ENCODE measurements at places on chromosomes 4 and X.

GRCh38 chr4:92234393-92235176 lies 69.2 kb upstream of the GRID2 start:
- DNase-seq: no peak

- no peak for DNase-seq
These were observed 12.3 kb downstream of the TLR3 start for GRCh38 chr4:186081202-186081807.

GRCh38 chr4:48340276-48340964 lies 909 bp upstream of the SLAIN2 start:
- DNase-seq: peak; percentile 22

- DNase-seq: no peak
These were observed 702 bp downstream of the MMGT1 start for GRCh38 chrX:135973025-135973547.

- peak; percentile 83 for DNase-seq
These were observed 148.9 kb upstream of the PLAC1 start for GRCh38 chrX:134807039-134807729.

- DNase-seq: no peak
These were observed 184.6 kb downstream of the SPATA18 start for GRCh38 chr4:52235552-52236201.

- no peak for DNase-seq
These were observed 131.3 kb downstream of the NSUN7 start for GRCh38 chr4:40881096-40881495.

DNA sequence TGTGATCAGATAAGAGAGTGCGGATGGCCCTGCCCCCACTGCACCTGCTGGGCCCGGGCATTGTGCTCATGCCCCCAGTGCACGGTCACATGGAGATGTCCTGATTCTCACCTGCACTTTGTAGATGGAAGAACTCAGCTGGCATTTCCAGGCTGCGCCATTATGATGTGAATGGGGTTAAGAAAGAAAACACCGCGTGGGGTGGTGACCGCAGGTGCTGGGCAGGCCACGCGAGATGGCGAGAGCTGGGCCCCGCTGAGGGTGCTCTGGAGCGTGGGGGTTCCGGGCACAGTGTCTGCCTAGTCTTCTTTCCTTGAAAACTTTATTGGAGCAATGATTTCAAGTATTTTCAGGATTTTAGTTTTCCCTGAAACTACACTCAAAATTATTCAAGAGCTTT lies 17.8 kb upstream of the HGFAC start:
- DNase-seq: no peak

DNA sequence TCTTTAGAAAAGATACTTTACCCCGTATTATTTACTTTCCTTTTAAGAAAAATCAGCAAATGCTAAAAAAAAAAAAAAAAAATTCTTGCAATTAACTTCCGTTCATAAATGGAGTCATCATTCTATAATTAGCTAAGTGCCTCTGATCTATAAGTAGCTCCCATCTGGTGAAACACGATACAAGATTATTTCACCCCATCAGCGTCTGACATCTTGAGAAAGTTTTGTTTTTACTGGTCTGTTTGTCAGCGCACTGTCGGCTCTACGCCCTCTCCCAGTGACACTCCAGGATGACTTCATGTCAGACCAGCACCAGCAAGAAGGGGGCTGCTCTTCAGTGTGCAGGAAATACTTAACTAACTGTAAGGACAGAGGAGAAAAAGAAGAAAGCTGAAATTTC lies 108.3 kb downstream of the AFAP1 start:
- peak; percentile 44 for DNase-seq

- DNase-seq: no peak
These were observed 100.7 kb upstream of the HCCS start for GRCh38 chrX:11010476-11010875.

GRCh38 chr4:151218343-151218742 lies 58.6 kb upstream of the PRSS48 start:
- no peak for DNase-seq

GRCh38 chr4:149009223-149009622 lies 567.0 kb upstream of the NR3C2 start:
- DNase-seq: no peak

GRCh38 chrX:134146493-134146892 lies 90.5 kb upstream of the CCDC160 start:
- no peak for DNase-seq

DNA sequence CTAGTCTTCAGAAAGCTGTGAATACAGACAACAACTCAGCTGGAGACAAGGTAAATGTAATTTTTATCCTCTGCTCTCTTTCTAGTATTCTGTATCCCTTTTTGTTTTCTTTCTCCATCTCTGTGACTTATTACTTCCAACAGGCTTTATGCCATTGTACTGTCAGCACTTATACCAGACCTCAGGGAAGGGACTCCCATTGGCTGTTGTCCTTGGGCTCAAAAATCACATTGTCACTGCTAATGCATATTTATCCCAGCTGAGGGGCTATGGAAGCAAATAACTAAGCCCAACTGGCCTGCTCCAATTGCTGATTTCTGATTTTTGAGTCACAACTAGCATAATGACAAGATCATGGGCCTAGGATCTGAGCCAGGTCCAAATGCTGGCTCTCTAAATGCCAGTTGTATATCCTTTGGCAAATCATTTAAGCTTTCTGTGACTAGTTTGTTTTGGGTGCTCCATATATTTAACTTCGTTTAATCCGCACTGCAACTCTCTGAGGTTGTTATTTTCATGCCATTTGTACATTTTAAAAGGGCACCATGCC lies 395.1 kb upstream of the GNPDA2 start:
- DNase-seq: no peak

GRCh38 chr4:10730590-10730989 lies 46.0 kb upstream of the CLNK start:
- DNase-seq: no peak

DNA sequence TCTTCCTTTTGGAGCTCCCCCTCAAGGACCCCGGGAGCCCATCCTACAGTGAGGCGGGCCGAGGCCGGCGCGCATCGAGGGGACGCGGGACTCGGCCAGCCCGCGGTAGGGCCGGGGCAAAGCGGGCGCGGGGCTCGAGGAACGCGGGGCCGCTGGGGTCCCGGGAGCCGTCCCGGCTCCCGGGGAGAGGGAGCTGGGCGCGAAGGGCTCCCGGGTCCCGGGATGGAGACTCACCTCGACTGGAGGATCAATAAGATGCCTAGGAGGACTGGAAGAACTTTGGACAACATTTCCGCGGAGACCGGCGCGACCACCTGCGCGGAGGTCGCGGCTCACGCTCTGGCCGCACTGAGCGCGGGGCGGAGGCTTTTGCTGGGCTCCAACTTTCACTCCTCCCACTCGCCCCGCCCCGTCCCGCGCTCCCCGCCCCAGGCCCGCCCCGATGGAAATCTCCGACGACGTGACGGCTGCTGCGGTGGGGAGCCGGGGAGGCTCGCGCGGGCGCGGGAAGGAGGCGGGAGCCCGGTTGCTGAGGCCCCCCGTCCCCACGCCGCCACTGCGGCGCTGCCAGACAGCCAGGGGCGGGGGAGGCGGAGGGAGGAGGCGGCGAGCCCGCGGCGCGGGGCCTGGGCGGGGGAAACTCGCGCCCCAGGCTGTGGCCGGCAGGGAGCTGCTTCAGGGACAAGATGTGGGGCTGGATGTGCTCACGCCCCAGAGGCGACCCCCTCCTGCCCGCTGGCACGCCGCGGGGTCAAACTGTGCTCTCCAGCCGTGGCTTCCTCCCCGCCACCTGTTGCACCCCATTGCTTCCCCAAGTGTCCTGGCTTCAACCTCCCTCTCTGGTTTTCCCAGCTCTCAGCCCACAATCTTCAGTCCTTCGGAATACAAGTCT lies at the start of gene GABRE:
Gene GABRE, minus strand, starts transcription at position 341 of the 892 bp plus-strand sequence. Its CDS starts 51 bp downstream, at position 290.
- DNase-seq: peak; percentile 11

GRCh38 chrX:38601866-38602265 lies 40.5 kb downstream of the TSPAN7 start:
- DNase-seq: no peak

DNA sequence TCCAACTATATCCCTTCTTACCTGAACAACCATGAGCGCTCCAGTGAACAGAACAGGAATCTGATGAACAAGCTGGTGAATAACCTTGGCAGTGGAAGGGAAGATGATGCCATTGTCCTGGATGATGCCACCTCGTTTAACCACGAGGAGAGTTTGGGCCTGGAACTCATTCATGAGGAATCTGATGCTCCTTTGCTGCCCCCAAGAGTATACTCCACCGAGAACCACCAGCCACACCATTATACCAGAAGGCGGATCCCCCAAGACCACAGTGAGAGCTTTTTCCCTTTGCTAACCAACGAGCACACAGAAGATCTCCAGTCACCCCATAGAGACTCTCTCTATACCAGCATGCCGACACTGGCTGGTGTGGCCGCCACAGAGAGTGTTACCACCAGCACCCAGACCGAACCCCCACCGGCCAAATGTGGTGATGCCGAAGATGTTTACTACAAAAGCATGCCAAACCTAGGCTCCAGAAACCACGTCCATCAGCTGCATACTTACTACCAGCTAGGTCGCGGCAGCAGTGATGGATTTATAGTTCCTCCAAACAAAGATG lies 870.2 kb downstream of the ADGRL3 start:
- DNase-seq: no peak

DNA sequence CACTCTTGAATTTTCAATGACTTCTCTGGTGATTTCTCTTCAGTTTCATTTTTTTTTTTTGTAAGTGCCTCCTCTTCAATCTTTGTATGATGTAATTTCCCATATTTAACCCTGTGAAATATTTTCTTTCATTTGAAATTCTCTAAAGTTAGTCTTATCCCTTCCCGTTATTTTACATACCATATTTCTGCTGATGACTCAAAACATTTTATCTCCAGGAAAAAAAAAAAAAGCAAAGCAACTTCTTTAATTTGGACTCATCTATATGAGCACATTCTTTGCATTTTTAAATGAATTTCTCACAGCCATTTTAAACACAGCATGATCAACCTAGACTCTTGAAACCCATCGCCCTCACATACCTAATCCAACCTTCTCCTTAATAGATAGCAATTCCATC lies 1831.4 kb downstream of the ARAP2 start:
- no peak for DNase-seq

- no peak for DNase-seq
These were observed 238.4 kb upstream of the PSAPL1 start for GRCh38 chr4:7673121-7673520.

All from stimulated activated CD4-positive, alpha-beta T cell treated with anti-CD3 and anti-CD28 coated beads, Interleukin-2, amount 100 ng/mL, for 24 hours (primary cell).